GM12878 (cell line): ENCODE measurements at places on chromosomes 11 and 22. TPM values are rescaled to one million over a fixed set of nuclear protein-coding genes. Genes with fewer than 3 reads are reported as not detected.

DNA sequence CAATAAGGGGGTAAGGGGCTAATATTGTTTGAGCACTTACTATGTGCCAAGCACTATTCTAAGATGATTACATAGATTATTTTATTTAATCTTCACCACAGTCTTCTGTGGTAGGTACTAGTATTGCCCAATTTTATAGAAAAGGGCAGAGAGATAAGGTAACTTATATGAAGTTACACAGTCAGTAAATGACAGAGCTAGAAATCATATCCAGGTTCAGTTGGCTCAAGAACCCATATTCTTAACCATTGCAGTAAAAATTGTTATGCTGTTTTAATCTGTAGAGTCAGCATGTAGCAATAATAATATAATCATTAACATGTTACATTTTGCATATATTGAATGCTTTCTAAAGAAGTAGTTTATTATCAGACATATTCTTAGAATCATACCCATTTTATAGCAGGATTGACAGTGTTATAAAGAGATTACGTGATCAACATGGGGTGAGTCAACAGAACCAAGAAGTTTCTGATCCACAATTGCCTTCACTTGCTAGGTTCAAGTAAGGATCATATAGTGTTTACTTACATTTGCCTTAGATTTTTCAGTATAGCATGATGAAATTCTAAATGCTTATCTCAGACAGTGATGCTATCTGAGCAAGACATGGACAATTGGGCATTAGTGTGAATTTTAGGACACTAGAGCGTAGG lies 46.4 kb downstream of the CSTPP1 start:
- no peaks in the 10 kb centered on the region for H3K36me3 ChIP-seq
- no peak overlapping the region for H3K27ac ChIP-seq
- H3K27me3 ChIP-seq, result no peaks in the 10 kb centered on the region
- no peaks in the 10 kb centered on the region for H3K4me1 ChIP-seq

Gene NUP160
- 53.1 and 60.6 TPM in 2 replicates for total RNA-seq

- H3K36me3 ChIP-seq, result no peaks in the 10 kb centered on the region
- no peak overlapping the region for H3K27ac ChIP-seq
- H3K4me3 ChIP-seq, result no peak overlapping the region
- DNase-seq, result no peak
- no peaks in the 10 kb centered on the region for H3K27me3 ChIP-seq
Observed at GRCh38 chr11:85464283-85464682, 162.9 kb downstream of the DLG2 start.

GRCh38 chr11:46130286-46130940 lies 9.2 kb upstream of the PHF21A start:
- no peaks in the 10 kb centered on the region for H3K36me3 ChIP-seq
- no peak for DNase-seq
- no peak overlapping the region for H3K27ac ChIP-seq

Gene MMP8
- not detected in 2 replicates for total RNA-seq

DNA sequence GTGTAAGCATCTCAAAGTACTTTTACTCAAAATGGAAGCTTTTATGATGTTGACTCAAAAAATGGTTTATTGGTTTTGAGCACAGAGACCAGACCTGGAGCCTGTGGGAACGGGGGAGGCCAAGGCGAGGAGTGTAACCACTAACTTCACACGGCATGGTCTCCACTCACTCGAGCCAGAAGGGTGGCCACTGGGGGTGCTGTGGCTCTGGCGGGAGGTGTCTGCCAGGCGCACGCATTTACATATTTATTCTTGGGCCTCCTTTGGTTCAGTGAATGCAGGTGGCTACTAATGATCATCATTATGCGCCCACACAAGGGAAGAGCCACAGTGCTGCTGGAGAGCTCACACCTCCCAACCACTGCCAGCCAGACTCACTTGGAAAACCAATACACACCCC lies 64.6 kb downstream of the FLRT1 start:
- H3K36me3 ChIP-seq, result no peaks in the 10 kb centered on the region
- no peak for DNase-seq
- no peak overlapping the region for H3K4me3 ChIP-seq
- no peaks in the 10 kb centered on the region; the same call in 1 of the 2 replicates for H3K4me1 ChIP-seq
- H3K27me3 ChIP-seq, result no peaks in the 10 kb centered on the region
- no peak overlapping the region for H3K27ac ChIP-seq

- peaks cover 3% of the 10 kb centered on the region; the same call in 1 of the 2 replicates for H3K27me3 ChIP-seq
- H3K4me3 ChIP-seq, result no peak overlapping the region
- no peak for DNase-seq
- H3K4me1 ChIP-seq, result no peaks in the 10 kb centered on the region
Observed at GRCh38 chr22:39543095-39543494, 10.5 kb upstream of the RPS19BP1 start.

Gene SYCE3
- not detected in 2 replicates for total RNA-seq

Gene WNT11
- not detected in 2 replicates for total RNA-seq

GRCh38 chr11:19395050-19395449 lies 154.3 kb upstream of the E2F8 start:
- no peak overlapping the region for H3K4me3 ChIP-seq
- no peak overlapping the region for H3K27ac ChIP-seq
- peaks cover 8% of the 10 kb centered on the region for H3K4me1 ChIP-seq
- no peaks in the 10 kb centered on the region for H3K36me3 ChIP-seq
- H3K27me3 ChIP-seq, result no peaks in the 10 kb centered on the region
- no peak for DNase-seq

DNA sequence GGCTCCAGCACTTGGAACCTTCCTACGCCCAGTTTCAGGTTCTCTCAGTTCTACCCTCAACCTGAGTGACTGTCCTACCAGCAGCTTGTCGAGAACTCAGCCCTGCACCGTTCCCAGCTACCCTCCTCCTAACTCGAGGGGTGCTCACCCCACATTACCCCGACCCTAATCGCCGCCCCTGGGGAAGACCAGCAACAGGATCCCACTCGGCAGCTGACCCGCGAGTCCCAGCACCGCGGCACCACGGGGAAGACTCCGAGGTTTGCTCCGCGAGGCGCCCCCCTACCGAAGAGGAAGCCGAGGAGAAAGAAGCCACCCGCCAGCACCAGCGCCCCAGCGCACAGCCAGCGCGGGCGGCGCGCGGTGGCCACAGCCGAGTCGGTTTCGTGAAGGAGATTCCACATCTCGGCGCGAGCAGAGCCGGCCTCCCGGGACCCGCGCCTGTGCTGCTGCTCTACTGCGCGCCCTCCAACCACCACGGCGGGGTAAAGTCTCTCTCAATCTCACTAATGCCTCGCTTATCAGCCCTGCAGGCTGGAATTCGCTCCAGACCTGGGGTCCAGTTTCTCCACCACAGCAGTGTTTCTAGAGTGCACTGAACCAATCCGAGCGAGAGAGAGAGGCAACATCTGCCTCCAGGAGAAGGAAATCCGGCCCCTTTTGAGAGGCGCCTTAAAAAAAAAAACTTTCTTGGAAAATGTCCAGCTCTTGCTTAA lies at the start of gene FOLH1:
FOLH1 (minus strand) TSS at position 597 of the 716 bp plus-strand sequence; CDS start at position 404, 193 bp downstream.
- H3K27ac ChIP-seq, result no peak within 1 kb of the TSS
- H3K4me3 ChIP-seq, result no peak within 1 kb of the TSS

GRCh38 chr11:87477321-87477720 lies 439.6 kb downstream of the TMEM135 start:
- H3K4me1 ChIP-seq, result no peaks in the 10 kb centered on the region
- no peaks in the 10 kb centered on the region for H3K27me3 ChIP-seq
- H3K36me3 ChIP-seq, result no peaks in the 10 kb centered on the region
- no peak overlapping the region for H3K27ac ChIP-seq
- no peak overlapping the region for H3K4me3 ChIP-seq

Gene PPARA
- total RNA-seq, result 7.6 and 10.1 TPM in 2 replicates

Gene BACE1
- total RNA-seq, result 0.29 and 0.62 TPM in 2 replicates

Gene OR52I1
- total RNA-seq, result not detected in 2 replicates

GRCh38 chr11:112826788-112827187 lies 134.4 kb upstream of the NCAM1 start:
- H3K4me1 ChIP-seq, result no peaks in the 10 kb centered on the region
- no peak overlapping the region for H3K4me3 ChIP-seq
- DNase-seq, result no peak
- H3K27me3 ChIP-seq, result peaks cover 2% of the 10 kb centered on the region; the same call in 1 of the 2 replicates
- H3K36me3 ChIP-seq, result no peaks in the 10 kb centered on the region

DNA sequence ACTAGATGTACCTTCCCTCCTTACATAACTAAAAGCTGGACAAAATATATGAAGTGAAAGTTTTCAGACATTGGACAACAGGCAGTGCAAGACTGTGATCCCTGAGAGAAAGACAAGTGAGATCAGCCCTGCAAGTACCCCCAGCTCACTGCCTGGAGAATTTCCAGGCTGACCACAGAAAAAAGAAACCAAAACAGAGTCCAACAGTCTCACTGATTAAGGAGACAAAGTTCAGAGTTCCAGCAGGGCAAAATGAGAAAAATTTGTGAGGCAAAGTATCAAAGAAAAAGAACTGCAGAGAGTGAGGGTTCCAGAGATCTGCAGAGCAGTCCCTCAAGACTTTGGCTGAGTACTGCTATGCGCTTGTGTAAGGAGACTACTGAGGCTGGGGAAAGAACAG lies 47.3 kb upstream of the TMEM45B start:
- DNase-seq, result no peak
- H3K27me3 ChIP-seq, result no peaks in the 10 kb centered on the region

GRCh38 chr11:76209973-76210930 lies 4.0 kb upstream of the WNT11 start:
- H3K36me3 ChIP-seq, result no peaks in the 10 kb centered on the region
- H3K27me3 ChIP-seq, result peaks cover 33% of the 10 kb centered on the region
- peaks cover 22% of the 10 kb centered on the region for H3K4me1 ChIP-seq
- no peak for DNase-seq

Gene CLDN5
- 0.15 TPM in 1 of 2 replicates, not detected in the other for total RNA-seq

Gene CHRM1
- total RNA-seq, result not detected in 2 replicates

DNA sequence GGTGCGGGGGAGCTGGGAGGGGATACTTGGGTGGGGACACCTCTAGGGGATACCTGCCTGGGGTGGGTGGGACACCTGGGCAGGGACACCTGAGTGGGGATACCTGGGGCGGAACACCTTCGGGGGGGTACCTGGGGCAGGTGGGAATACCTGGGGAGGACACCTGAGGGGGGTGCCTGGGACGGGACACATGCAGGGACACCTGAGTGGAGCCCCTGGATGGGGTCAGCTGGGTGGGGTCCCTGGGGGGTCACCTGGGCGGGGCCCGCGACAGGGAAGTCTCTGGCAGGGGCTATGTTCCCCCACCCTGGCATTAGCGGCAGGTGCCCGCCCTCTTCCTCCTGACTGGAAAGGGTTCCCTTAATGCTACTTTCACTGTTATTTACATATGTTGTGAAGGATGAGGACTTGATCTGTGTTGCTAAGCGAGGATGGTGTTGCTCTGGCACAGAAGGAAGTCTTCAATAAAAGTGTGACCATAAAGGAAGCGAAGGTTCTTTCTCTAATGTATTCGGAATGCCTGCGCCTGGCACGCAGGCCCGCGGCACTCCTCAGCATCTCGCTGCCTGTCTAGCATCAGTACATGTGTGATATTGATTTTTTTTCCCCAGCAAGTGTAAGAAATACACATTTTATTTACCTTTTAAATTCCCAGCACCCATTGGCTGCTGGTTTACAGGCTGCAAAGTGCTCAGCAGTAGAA lies 801.7 kb downstream of the BRD1 start:
- no peak overlapping the region for H3K27ac ChIP-seq
- H3K4me1 ChIP-seq, result no peaks in the 10 kb centered on the region
- H3K4me3 ChIP-seq, result no peak overlapping the region
- no peaks in the 10 kb centered on the region for H3K36me3 ChIP-seq

Gene OR4C16
- total RNA-seq, result not detected in 2 replicates

Gene FAT3
- 0.13 TPM in 1 of 2 replicates, not detected in the other for total RNA-seq

- DNase-seq, result no peak
- no peaks in the 10 kb centered on the region for H3K27me3 ChIP-seq
- H3K4me3 ChIP-seq, result no peak overlapping the region
Observed at GRCh38 chr11:104151404-104152204, 12.3 kb downstream of the PDGFD start.

GRCh38 chr11:1151366-1152315 lies 6.1 kb upstream of the MUC5AC start:
- H3K4me3 ChIP-seq, result no peak overlapping the region
- H3K4me1 ChIP-seq, result no peaks in the 10 kb centered on the region; the same call in 1 of the 2 replicates
- no peak overlapping the region for H3K27ac ChIP-seq
- no peaks in the 10 kb centered on the region for H3K36me3 ChIP-seq

DNA sequence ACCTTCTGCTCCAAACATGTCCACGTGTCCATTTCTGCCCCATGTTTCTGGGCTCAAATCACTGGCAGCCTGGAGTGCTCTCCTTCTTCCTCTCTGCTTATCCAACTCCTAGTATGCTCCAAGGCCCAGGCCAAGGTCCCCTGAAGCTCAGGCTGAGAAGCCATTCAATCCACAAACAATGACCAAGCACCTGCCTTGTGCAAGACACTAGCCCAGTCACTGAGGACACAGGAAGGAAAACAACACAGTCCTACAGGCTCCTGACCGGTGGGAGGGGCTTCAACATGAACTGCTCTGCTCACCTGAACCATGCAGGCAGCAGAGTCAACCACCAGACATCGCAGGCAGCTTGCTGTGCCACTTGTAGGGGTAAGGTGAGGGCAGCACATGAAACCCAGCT lies 93.6 kb downstream of the RPL27A start:
- no peak for DNase-seq
- no peak overlapping the region for H3K27ac ChIP-seq
- peaks cover 13% of the 10 kb centered on the region for H3K4me1 ChIP-seq

Gene CASP4
- 37.1 and 41.9 TPM in 2 replicates for total RNA-seq
